Naive thymus-derived CD8-positive, alpha-beta T cell (primary cell): ENCODE measurements at places on chromosomes 6 and 20.

DNA sequence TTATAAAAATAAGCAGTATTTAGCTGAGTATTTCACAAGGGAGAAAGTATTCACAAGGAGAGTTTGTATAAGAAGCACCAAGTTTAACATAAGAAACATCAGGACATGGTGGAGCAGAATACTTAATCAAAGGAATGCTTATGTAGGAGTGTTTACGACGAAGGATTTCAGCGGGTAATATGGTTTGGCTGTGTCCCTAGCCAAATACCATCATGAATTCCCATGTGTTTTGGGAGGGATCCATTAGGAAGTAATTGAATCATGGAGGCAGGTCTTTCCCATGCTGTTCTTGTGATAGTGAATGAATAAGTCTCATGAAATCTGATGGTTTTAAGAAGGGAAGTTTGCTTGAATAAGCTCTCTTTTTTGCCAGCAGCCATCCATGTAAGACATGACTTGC lies 1099.1 kb upstream of the ADGRB3 start:
- H3K27me3 ChIP-seq, result no peaks in the 10 kb centered on the region
- DNase-seq, result no peak
- no peak overlapping the region for H3K27ac ChIP-seq
- no peak overlapping the region for H3K4me3 ChIP-seq
- H3K4me1 ChIP-seq, result no peaks in the 10 kb centered on the region

- no peaks in the 10 kb centered on the region for H3K36me3 ChIP-seq
- no peak overlapping the region for H3K27ac ChIP-seq
Observed at GRCh38 chr6:157235600-157236039, 87.7 kb downstream of the TMEM242 start.

GRCh38 chr6:169862892-169863525 lies 111.6 kb downstream of the ERMARD start:
- H3K4me3 ChIP-seq, result no peak overlapping the region
- H3K36me3 ChIP-seq, result no peaks in the 10 kb centered on the region
- peaks cover 4% of the 10 kb centered on the region for H3K27me3 ChIP-seq
- no peak overlapping the region for H3K27ac ChIP-seq
- peaks cover 23% of the 10 kb centered on the region for H3K4me1 ChIP-seq

DNA sequence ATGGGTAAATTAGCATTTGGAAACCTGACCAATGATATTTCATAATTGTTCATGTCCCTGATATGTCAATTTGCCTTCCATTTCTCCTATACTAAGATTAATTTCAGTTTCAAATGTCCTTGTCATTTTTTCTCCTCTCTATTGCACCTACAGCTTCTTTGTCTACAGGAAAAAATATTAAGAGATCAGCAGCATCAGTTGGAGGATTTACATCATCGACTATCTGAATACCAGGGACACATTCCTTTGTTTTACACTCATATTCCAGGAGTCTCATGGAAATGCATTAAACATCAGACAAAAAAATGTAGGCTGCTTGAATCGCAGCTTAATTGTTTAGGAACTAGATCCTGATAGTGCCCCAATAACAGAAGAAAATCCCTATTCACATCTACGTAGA lies 188.2 kb downstream of the PRKN start:
- H3K27ac ChIP-seq, result no peak overlapping the region
- DNase-seq, result no peak
- H3K27me3 ChIP-seq, result no peaks in the 10 kb centered on the region
- no peaks in the 10 kb centered on the region for H3K36me3 ChIP-seq
- H3K4me3 ChIP-seq, result no peak overlapping the region

GRCh38 chr6:7241709-7242645 lies 71.0 kb downstream of the SSR1 start:
- H3K36me3 ChIP-seq, result no peaks in the 10 kb centered on the region
- no peaks in the 10 kb centered on the region for H3K27me3 ChIP-seq
- H3K4me3 ChIP-seq, result no peak overlapping the region
- peaks cover 36% of the 10 kb centered on the region for H3K4me1 ChIP-seq
- DNase-seq, result no peak
- H3K27ac ChIP-seq, result peak overlapping the region; percentile 60

GRCh38 chr6:25889877-25890853 lies 16.1 kb upstream of the SLC17A3 start:
- H3K27ac ChIP-seq, result no peak overlapping the region
- no peaks in the 10 kb centered on the region for H3K4me1 ChIP-seq
- DNase-seq, result peak; percentile 22
- no peaks in the 10 kb centered on the region for H3K27me3 ChIP-seq
- H3K4me3 ChIP-seq, result no peak overlapping the region
